ENCODE measurements at places on chromosomes 6 and 20.

DNA sequence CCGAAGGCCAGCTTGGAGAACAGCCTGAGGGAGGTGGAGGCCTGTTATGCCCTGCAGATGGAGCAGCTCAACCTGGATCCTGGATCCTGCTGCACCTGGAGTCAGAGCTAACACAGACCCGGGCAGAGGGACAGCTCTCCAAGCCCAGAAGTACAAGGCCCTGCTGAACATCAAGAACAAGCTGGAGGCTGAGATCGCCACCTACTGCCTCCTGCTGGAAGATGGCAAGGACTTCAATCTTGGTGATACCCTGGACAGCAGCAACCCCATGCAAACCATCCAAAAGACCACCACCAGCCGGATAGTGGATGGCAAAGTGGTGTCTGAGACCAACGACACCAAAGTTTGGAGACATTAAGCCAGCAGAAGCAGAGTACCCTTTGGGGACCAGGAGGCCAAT lies 223.5 kb upstream of the ID4 start:
- no peak for DNase-seq

DNA sequence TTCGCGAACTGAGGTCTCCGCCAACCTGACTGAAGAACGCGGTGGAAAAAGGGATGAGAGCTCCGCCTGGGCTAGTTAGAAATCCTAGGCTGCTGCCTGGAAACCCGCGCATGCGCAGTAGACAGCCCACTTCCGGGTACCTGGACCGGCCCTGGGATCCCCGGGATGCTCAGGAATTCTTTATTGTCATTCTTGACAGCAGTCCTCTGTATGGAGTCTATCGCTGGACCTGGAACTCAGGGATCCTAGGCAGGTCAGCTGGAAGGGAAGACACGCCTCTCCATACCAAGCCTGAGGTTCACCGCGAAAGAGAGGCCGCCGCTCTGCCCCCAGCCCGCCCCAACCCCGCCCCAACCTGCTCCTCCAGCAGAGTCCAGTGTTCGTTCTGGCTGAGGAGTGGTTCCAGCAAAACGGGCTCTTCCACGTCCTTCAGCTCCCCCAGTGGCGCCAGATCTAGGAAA lies 1379.2 kb upstream of the DEFB115 start:
- no peak for DNase-seq

DNA sequence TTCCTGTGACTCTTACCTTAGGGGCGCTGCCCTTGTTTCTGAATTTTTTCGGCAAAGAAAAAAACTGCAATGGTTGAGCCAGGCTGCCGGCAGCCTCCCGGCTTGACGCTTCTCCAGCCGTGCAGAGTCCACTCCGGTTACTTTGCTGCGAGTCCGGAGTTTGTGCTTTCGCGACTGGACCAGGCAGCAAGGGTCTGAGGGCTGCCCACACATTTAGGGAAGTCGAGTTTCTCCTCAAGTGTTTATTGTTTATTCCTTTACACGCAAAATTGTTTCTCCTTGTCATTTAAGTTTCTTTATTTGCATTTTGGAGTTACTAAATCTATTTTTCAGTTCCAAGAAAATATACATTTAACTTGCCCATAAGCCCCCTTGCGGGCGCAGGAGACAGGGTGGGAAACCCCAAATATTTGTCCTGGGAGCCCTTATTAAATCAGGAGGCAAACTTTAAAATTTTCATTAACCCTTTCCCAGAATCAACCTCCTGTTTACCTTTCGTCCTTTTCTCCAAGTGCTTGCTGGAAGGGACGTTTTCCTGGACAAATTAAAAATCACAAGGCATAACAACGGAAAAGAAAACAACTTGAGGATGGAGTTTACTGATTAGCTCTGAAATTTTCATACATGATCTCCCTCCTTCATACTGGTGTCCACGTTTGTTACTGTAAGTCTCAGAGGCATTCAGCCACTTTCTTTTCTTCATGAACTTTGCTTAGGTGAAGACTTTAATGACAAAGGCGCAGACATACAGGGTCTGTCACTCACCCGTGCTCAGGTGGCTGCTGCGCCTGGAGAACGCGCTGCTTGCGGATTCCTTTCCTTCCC lies 1.7 kb upstream of the PDE10A start:
- DNase-seq = peak; percentile 10

DNA sequence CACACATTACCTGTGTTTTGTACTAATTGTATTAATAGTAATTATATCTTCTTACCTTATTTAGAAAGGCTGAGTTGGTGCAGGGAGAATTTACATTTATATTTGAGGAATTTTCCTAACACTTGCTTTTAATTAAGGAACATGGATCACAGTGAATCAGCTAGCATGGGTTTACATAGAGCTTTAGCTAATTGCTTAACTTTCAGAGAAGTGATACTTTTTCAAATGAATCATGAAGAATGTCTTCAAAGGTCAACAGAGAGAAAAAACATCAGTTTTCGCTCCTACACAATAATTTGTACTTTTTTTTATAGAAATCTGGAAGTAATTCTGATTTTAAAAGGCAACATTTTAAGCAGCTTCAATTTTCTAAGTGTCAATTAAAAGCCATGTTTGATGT lies 195.0 kb upstream of the HEY2 start:
- no peak for DNase-seq

DNA sequence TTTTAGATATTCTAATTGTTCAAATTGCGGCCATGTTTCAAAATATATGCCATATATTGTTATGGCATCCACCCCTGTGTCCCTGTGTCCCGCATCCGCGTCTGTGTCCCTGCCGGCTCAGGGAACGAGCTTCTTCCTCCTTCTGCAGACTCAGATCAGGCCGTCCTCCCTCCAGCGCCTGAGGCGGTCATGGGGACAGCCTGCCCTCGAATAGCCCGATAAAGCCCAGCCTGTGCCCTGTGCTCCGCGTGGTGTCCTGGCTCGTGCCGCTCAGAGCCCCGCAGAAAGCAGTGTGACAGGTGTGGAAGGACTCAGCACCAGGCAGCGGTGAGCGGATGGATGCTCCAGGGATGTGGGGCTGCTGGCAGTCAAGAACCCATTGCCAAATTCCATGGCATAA lies 663.4 kb upstream of the DEFB115 start:
- DNase-seq = no peak

DNA sequence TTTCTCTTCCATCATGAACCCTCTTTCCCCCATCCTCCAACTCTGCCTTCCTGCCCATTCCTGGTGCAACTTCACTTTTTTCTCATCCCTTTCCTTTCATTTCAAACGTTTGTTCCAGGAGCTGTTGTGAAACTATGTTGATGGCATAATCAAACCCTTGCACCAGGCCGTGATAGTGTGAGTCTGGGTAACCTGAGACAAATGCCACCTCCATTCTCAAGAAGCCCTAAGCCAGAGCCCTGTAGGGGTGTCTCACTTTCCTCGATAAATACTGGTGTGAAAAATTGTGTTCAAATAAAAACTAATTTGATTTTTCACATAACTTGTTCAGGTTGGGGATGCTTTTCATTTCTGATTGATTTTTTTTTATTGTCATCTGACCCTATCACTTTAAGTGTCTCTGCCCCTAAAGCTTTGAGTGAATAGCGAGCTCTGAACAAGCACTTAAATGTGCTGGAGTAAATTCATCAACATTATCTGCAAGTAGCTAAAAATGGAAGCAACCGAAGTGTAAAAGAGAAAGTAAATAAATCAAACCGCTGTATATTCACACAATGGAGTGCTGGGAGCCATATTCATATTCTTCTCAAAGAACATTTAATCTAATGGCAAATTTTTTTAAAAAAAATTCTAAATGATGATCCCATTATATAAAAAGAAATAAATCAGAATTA lies 303.1 kb upstream of the CDYL start:
- DNase-seq = peak; percentile 1

- no peak for DNase-seq
Observed at GRCh38 chr6:150150821-150151646, 8.2 kb downstream of the PPP1R14C start.

- peak; percentile 18 for DNase-seq
Observed at GRCh38 chr6:28880894-28881780, 42.6 kb downstream of the TRIM27 start.

DNA sequence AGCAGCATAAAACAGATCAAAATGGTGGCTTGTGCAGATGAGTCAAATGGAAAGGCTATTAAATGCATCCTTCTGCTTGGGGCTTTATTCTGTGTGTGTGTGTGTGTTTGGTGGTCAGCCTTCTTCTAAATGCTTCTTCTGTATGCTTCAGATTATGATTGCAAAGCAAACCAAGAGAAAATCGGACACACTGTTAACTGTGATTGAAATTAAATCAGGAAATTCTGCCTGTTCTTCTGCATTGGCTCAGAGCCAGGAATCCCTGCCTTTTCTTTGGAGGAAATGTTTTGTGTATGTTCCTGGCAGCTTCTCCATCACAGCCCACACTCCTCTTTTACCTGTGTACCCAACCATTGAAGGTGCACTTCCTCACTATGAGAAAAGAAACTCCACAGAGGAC lies 22.3 kb upstream of the PDE10A start:
- no peak for DNase-seq

DNA sequence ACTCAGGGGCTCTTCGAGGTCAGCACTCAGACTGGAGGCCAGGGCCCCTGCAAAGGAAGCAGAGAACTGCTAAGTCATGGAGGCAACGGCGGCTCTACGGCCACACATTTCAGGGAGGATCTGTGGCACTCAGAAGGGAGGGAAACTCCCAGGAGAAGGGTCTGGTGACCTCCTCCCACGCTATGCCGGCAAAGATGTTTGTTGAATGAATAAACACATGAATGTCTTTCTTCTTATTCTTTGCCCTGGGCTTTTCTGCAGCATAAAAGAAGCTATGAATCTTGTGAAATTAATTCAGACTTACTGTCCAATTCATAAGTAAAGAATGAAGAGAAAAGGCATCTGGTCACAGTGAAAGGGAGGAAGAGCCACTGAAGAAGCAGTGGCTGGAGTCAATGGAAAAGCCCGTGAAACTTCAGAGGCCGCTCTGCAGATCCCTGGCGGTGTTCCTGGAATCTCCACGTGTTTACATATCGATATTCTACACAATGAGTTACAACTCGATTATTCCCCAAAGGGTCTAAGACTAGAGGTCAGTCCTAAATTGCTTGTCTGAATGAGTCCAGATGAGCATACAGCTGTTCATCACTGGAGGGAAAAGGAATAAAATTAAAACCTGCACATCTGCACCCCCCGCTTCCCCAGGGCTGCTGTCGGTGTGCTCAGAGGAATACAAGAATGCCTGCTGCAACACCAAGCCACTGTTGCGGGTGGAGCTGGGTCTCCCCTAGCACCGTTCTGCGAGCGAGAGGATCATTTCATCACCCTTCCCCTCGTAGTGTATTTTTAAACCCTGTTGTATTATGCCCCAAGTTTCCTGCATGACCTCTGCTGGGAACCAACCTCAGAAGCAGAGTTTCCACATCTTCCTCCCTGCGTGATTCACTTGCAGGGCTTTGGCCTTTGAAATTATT lies 25.6 kb downstream of the INSM1 start:
- DNase-seq = no peak

DNA sequence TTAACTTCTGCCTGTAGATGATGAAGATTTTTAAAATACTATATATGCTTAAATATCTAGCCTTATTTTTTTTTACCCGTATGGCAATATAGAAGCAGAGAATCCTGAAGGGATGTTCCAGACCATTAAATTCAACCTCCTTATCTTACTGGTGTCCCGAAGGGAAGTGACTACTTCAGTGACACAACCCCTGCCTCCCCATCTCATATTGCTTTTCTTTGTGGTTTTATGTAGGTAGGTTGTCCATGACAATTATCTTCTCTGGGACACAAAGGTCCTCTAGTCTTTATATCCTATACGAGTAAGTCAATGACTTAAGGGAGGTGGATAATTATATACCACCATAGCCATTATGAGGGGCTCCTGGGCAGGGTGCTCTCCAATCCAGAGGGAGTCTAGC lies 57.4 kb upstream of the EMILIN3 start:
- DNase-seq = no peak

- DNase-seq = no peak
Observed at GRCh38 chr20:56810141-56810540, 181.0 kb downstream of the TFAP2C start.

DNA sequence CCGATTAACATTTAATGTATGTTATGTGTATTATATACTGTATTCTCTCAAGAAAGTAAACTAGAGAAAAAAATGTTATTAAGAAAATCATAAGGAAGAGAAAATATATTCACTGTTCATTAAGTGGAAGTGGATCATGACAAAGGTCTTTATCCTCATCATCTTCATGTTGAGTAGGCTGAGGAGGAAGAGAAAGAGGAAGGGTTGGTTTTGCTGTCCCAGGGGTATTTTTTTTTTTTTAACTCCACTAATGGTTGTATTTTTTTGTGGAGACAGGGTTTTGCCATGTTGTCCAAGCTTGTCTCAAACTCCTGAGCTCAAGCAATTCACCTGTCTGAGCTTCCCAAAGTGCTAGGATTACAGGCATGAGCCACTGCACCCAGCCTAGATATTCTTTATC lies 11.0 kb downstream of the ECT2L start:
- no peak for DNase-seq

DNA sequence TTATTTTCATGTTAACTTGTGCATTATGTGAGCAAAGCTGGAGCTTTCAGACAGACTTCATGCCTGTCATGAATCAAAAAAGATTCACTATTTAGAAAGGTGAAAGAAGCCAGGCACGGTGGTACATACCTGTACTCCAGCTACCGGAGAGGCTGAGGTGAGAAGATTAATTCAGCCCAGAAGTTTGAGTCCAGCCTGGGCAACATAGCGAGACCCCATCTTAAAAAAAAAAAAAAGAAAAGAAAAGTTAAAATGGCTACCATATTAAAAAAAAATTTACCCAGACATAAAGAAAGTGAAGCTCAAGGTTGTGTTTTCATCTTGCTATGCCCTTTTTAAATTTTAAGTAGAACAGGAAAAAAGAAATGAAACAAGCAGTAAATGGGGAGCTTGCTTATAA lies 889 bp downstream of the CASS4 start:
- DNase-seq = no peak

GRCh38 chr6:32968867-32969684 lies 682 bp downstream of the BRD2 start:
- peak; percentile 66 for DNase-seq

DNA sequence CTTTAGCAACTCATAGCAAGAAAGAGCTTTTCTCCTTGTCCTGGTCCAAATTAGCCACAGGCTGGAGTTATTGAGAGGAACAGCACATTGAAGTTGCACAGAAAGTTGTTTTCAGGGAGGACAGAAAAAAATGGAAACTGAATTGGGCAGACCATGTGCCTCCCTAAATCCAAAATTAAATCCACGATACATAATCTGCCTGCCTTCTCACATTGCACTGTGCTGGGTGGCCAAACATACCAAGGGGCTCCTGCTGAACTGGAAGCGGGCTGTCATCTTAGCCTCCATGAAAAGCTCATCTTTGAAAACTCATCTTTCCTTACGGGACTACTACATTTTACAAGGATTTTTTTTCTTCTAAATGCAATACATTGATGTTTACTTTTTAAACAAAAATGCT lies 59.9 kb downstream of the TNFAIP3 start:
- no peak for DNase-seq

- DNase-seq = no peak
Observed at GRCh38 chr6:75874224-75874623, 125.2 kb downstream of the MYO6 start.

DNA sequence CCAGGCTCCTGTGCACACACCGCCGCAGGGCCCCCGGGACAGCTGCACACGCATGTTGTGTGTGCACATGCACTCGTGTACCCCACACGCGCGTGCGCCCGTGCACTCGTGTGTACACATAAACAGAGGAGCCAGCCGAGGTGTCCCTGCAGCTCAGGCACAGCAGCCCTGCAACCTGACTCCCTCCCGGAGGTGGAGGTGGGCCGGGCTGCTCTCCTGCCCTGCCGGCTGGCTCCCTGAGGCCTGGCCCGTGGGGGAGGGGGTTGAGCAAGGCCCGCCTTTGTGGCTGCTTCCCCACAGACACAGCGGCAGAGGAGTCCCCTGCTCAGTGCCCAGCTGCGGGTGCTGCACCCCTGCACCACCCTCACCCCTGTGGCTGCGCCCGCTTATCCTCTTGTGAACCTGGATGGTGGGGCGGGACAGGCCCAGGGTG lies 624 bp downstream of the RBBP8NL start:
- DNase-seq = no peak

Measured in NCI-H1092 treated with DMSO at 0.1 percent for 48 hours (cell line).